ENCODE measurements at places on chromosomes 16 and 17.

DNA sequence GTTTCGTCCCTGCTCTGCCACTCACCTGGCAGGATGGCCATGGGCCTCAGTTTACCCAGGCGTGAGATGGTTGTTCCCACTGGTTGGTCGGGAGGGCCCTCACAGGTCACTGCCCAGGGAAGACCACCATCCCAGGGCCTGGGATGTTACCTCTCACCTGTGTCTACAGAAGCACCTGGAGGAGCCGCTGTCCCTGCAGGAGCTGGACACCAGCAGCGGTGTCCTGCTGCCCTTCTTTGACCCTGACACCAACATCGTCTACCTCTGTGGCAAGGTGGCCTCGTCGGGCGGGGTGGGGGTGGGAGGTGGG, 4.1 kb downstream of the CORO1A start:
- DNase-seq = no peak

GRCh38 chr16:81505011-81505661, 60.5 kb downstream of the CMIP start:
- DNase-seq = no peak

DNA sequence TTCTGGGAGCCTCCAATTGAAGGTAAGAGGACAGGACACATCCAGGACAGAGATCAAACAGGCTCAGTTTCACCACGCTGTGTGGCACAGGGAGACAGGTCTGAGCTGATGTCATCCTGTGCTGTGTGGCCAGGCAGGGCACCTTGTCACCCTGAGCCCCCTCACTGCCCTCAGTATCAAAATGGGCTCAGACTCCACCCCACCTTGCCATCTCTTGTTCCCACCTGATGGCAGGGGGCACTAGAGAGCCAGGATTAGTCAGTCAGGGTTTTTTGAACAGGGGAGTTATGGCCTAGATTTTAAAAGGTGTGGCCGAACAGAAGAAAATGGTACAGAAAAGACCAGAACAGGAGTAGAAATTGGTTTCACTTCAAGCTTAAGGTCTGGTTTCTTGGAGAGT, 2.6 kb downstream of the KAT2A start:
- DNase-seq = no peak

- no peak for DNase-seq
Measured at GRCh38 chr17:6429266-6429665, 5.7 kb downstream of the AIPL1 start.

- no peak for DNase-seq
Measured at GRCh38 chr17:79630821-79631639, 20.2 kb upstream of the RBFOX3 start.

DNA sequence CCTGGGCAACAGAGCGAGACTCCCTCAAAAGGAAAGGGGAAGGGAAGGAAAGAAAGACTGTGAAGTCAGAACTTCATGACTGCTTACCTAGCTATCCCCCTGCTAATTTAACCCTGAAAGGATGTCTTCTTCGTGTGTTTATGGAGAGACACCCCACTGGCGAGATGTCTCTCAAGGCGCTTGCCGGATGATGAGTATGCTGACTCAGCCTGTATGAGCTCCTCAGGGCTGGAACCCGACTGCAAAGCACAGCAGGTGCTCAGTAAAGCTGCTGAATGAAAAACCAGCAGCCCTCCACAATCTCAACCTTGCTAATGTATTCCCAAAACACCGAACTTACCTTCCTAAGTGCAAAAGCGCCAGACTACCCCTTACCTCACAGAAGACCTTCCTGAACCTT, 2.3 kb downstream of the ANKFY1 start:
- DNase-seq = no peak

GRCh38 chr17:44363613-44364159, at the start of gene FAM171A2:
FAM171A2 (minus strand) TSS chr17:44363853; CDS start chr17:44363714, 139 bp downstream.
- DNase-seq = no peak

GRCh38 chr17:44970136-44970741, 2.1 kb upstream of the C1QL1 start:
- DNase-seq = no peak

GRCh38 chr17:33858121-33858520, 397.0 kb upstream of the CCL2 start:
- DNase-seq = no peak

- DNase-seq = no peak
Measured at GRCh38 chr16:18783430-18784341, 6.4 kb downstream of the RPS15A start.

DNA sequence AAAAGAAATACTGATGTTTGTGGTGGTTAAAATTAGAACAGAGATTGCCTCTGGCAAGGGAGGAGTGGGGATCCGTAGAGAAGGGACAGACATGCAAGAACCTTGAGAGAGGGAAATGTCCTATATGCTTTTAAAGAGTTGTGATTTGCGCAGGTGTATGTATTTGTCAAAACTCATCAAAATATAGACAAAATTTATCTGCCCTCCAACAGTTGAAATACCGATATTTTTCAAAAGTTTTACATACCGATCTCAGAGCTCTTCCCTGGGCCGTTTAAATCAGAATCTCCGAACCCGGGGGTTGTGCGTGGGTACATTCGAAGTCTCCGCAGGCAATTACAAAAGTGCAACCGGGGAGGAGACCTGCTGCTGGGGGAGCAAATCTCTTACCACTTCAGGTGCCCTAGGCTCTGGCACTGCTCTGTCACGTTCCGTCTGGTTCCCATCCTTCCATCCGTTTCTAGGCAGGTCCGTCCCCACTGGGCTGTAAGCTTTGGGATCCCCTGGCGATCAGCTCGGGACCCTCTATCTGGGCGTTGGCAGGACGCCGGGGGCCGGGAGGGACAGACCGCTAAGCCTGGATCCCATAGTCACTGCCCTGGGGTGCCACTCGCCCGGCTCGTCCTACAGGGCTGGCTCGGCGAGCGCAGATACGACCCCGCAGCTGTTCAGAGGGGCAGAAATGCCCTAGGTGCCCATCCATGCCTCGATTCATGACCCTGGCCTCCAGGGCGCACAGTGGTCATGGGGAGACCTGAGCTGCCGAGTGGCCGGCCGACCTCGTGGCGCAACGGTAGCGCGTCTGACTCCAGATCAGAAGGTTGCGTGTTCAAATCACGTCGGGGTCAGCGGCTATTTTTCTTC, 4.2 kb downstream of the BORCS6 start:
- peak; percentile 54 for DNase-seq

- DNase-seq = no peak
Measured at GRCh38 chr16:4957420-4957719, 760 bp upstream of the SEC14L5 start.

GRCh38 chr17:64420143-64420670, 28.7 kb upstream of the MILR1 start:
- DNase-seq = peak; percentile 83

GRCh38 chr17:42179335-42179734, 1.6 kb downstream of the KCNH4 start:
- DNase-seq = no peak

DNA sequence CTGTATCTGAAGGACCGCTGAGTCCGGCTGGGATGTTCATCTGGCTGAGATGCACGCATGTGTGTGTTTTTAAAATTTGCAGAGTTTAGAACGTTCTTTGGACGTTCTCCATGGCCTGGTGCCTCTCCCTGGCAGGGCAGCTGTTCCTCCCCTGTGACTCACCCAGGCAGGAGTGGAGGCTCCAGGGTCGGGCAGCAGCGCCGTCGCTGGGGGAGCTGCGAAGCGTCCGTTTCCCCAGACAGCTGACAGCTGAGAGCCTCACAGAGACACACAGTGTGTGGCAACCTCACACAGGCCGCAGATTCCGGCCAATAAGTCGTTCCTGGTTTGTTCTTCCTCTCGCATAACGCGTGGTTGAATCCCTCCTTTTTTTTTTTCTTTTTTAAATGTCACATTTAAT, 80.6 kb downstream of the OR1D5 start:
- peak; percentile 76 for DNase-seq

DNA sequence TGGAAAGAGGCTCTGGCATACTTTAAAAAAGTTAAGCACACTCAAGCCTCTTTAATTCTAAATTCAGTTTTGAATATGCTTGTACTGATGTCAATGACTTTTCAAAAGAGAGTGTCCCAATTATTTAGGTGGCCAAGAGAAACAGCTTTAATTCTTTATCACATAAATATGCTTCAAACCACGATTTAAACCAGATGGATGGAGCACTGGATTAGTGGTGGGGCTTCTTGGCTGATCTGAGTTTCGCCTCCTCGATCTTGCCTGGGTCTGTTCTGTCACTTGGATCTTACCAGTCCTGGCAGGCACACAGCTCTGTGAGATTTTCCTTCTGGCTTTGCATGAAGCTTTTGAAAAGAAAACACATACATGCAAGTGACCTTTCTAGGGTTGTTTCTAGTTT, 467.8 kb downstream of the MAF start:
- no peak for DNase-seq

DNA sequence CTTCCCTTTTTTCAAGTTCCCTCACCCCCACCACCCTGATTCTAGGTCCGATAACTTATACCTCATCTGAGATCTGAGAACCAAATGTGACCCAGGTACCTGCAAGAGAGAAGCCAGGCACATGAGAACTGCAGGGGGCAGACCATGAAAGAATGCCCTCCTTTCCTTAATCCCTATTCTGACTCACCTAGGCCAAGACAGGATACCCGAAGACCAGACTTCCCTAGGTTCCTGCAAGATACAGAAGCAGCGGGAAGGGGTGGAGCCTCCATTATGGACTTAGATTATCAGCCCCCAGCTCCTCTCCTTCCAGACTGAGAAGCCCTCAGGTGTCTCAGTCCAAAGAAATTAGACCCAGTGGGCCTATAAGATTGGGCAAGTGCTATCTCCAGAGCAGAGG, 2.1 kb downstream of the KCNAB3 start:
- no peak for DNase-seq

DNA sequence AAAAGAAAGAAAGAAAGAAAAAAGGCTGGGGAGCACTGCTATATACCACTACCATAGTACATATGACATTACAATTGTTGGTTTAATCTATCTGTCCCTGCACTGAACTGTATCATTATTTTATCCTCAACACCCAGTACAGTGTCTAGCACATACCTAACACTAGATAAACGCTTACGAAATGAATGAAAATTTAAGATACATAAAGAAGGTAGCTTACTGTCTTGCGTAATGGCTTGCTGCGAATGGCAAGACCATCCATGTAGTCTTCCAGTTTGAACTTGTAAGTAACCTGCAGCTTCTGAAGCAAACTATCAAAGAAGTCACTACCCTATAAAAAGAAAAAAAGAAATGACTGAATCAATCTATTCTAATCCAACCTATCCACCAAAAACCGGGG, 6.6 kb downstream of the SMG6 start:
- no peak for DNase-seq

- no peak for DNase-seq
Measured at GRCh38 chr16:87380881-87381280, 2.7 kb downstream of the FBXO31 start.

DNA sequence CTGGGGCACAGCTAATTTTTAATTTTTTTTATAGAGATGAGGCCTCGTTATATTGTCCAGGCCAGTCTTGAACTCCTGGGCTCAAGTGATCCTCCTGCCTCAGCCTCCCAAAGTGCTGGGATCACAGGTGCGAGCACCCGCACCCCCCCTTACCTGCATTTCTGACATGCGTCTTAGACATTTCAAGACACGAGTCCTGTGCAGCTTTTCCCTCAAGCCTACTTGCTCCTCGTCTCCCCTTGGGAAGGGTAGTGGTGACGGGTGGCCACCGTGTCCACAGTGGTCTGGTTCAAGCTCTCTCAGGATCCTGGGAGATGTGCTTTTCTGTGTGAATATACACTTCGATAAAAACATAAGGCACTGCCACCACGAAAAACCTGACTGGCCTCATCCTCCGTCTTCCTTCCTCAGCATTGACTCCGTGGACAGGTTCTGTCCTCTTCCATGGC, 9.6 kb downstream of the CANT1 start:
- DNase-seq = no peak

DNA sequence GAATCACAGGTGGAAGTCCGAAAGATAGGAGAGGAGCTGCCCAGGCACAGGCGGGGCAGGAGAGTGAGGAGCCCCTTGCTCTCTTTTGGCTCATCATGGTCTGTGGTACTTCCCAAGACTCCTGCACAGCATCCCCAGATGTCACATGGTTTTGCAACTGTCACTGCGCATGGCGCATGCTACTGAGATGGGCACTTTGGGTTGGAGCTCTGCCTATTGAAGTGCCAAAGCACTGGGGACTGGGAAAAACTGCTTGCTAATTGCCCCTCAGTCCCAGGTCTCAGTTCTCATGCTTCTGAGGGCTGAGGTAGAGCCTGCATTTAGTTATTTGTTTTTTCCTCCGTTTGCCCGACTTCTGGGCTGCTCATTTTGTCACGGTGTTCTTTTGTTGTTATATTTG, 156.8 kb upstream of the CDH13 start:
- no peak for DNase-seq

DNA sequence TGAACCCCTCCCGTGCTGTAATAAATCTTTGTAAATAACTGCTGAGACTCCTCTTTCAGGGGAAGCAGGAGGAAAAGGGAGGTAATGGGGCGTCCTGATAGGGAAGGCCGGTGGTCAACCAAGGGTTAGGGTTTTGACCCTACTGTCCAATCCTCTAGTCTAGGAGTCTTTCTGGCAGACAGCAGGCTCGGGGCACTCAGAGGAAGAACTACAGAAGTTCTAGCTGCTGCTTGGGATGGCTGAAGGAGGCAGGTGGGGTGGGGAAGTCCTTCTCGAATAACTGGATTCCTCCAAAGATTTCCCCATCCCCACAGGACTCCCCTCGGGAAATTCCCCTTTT, 387 bp upstream of the STARD3 start:
- DNase-seq = no peak

GRCh38 chr16:72744076-72744793, 303.7 kb downstream of the ZFHX3 start:
- no peak for DNase-seq

- DNase-seq = no peak
Measured at GRCh38 chr16:11010575-11011221, 66.3 kb downstream of the CLEC16A start.

DNA sequence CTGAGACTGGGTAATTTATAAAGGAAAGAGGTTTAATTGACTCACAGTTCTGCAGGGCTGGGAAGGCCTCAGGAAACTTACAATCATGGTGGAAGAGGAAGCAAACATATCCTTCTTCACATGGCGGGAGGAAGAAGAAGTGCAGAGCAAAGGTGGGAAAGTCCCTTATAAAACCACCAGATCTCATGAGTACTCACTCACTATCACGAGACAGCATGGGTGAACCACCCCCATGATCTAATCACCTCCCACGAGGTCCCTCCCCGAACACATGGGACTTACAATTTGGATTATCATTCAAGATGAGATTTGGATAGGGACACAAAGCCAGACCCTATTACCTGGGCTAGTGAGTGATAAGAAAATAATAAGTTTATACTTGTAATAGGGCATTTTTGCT, 70.6 kb upstream of the HS3ST2 start:
- DNase-seq = no peak

- no peak for DNase-seq
Measured at GRCh38 chr17:74742153-74742515, 5.1 kb downstream of the RAB37 start.

DNA sequence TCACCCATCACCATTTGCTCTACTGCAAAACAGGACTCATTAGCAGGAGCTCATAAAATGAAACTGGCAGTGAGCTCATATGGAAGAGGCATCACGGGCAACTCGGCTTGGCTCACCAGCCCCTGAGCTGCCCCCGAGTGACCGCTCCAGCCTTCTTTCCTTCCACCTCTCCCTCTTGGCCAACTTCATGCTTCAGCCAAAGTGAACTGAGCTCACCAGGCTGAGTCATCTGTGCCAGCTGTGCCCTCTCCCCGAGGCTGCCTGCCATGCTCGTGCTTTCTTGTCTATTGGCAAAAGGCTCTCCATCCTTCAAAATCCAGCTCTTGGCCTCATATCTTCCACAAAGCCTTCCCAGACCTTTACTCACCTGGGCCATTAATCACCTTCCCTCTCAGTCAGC, 391.4 kb downstream of the WWOX start:
- DNase-seq = no peak

All from fibroblast of the conjunctiva (primary cell).